Choroid plexus epithelial cell (primary cell): ENCODE measurements at places on chromosomes 13 and 19.
A peak's percentile ranks its signal among the peaks of the same experiment; 100 is the strongest.

- DNase-seq: peak; percentile 75
Measured at GRCh38 chr13:46738055-46738454, 58.9 kb downstream of the ESD start.

DNA sequence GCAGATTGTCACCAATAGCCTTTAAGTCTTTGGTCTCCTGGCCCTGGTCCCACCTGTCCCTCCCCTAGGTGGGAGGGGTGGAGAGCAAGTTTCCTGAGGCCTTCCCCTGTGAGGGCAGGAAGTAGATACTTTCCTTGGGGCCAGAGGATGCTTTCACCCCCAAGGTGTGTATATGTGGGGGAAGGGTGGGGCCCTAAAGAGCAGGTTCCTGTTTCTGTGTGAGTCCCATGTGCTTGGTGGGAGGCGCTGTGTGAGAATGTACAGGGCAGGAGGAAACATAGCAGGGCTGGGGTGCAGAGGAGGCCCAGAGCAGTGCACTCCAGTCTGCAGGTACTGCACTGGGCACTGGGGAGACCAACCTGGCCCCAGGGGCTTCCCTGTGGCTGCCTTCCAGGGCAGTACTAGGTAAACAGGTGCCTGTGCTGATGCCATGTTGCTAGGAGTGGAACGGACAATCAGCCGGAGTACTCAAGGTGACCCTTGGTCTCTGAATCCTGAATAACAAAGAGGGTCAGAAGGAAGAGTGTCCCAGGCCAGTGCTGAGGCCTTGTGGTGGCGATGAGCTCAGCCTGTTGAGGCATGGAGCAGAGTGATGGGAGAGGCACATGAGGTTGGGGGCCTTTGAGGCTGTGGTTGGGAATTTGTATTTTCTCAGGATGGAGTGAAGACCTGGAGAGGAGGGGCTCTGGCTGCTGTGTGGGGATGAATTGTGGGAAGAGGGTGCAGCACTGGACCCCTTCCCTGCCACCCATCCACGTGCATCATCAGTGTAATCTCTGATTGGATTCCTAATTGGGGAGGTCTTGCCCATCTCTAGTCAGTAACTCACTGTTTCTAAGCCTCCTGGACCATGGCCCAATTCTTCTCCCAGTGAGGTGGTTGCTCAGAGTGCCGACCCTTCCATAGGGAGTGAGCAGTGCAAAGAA lies 5.1 kb downstream of the EGLN2 start:
- DNase-seq: no peak

DNA sequence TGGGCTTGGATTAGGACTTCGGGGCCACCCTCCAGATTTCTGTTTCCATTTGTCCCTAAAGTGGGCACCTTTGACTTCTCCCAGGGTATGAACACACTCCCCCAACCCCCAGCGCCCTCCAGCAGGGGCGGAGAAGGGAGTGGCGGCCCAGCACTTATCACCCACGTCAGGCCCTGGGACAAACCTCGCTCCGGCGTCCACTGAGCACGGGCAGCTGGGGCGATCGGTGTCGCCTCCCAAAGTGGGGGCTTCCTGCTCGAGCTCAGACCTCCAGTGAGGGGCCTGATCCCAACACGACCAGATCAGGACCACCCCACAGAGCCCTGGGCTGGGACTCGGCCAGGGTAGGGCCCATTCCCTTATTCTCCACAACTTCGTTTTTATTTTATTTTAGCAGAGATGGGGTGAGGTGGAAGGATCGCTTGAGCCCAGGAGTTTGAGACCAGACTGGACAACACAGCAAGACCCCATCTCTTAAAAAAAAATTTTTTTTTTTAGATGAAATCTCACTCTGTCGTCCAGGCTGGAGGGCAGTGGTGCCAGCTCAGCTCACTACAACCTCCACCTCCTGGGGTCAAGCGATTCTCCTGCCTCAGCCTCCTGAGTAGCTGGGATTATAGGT lies 3.7 kb upstream of the TCF3 start:
- DNase-seq: no peak

GRCh38 chr19:51647318-51647717 lies 693 bp upstream of the SIGLEC14 start:
- DNase-seq: no peak

GRCh38 chr19:47422417-47423163 lies 3.3 kb upstream of the MEIS3 start:
- DNase-seq: no peak

DNA sequence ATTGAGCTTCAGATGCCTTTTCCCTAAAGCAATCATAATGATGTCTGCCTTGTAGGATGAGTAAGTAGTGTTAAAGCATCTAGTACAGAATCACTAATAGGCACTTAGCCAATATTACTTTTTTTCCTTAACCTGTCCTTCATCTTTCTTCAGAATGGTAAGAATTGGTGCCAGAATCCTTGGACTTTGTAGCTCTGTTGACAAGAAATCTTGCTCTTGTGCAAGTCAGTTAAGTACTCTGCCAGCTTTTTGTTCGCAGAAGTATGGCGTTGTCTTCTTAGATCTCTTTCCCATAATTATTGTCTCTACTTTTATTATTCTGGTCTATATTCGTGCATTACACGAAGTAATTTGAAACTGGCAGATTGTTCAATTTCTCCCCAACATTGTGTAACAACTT lies 554.5 kb downstream of the PCDH9 start:
- peak; percentile 57 for DNase-seq

- peak; percentile 96 for DNase-seq
Measured at GRCh38 chr19:45154064-45154827, 6.5 kb downstream of the NKPD1 start.

DNA sequence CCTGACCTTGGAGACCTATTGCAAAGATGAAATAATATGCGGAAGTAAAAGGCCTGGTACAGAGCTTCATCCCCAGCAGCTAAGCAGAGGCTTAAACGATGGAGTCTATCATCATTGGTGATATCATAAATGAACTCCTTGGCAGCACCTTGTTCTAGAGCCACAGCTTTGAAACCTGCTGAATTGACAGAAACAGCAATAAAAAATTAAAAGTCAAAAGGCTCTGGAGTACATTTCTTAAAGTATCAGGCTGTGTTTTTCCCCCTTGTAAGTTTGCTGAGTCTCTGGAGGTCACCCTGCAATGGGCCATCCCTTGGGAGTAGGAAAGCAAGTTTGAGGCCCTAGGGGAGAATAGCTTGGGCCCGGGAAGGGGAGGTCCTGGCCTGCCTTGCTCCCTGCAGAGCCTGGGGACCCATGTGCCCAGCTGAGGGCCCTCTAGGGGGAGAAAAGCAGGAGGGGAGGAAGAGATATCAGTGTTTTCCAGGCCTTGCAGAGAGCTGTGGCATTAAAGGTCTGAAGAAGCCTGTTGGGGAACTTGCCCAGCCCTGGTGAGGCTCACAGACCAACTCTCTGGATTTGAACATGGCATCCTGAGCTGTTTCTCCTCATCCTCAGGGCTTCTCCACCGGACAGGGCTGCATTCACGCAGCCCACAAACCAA lies 416.1 kb downstream of the ZNF536 start:
- no peak for DNase-seq

DNA sequence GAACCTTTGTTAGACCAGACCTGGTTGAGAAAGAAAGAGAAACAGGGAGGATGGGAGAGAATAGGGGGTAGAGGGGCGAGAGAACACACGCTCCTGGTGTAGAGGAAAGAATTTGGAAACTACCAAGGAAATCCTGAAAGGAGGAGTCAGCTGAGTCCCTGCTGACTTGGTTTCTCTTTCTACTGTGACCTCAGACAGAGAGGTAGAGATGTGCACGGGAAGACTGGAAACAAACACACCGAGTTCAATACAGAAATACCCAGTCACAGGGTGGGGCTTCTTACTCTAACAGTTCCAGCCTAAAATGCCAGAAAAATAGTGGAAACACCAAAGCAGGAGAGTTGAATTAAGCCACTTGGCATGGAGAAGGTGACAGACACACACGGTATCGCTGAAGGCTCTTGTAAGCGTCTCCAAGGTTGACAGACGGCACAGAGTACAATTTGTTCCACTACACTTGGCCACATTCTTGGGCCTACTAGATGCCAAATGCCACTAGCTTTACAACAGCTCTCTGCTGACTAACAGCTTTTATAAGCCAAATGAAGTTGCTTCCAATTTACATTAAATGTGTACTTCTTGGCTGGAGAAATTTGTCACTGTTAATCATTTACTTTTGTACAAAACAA lies 28.1 kb downstream of the LATS2 start:
- DNase-seq: peak; percentile 63

DNA sequence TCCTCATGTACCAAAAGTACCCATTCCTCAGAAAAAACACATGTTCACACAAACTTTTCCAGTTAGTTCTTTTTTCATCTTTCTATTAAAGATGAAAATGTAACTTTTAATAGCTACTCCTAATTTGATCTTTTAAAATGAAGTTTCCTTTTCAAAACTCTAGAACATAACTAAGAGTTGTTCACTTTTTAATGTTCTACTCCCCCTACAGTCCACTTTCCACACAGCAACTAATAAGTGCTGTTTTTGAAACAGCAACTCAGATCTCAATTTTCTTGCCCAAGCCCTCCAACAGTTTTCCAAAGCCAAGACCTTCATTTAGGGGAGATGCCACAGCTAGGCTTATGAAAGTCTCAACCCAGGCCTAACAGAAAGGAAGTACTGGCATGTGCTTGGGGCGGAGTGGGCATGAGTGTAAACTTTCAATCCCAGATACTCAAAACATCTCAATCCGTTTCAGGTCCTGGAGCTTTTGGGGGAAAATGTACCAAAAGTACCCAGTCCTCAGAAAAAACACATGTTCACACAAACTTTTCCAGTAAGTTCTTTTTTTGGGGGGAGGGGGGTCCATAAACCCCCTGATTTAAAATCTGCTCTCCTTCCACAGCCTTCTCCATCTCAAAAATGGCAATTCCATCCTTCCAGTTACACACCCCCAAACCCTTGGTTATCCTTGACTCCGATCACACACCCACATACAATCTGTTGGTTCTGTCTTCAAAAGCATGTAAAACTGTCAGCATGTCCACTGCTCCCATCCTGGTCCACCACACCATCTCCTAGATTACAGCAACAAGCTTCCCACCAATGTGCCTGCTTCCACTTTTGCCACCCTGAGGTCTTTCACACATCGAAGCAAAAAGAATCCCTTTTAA lies 2.0 kb downstream of the FBL start:
- DNase-seq: peak; percentile 75

DNA sequence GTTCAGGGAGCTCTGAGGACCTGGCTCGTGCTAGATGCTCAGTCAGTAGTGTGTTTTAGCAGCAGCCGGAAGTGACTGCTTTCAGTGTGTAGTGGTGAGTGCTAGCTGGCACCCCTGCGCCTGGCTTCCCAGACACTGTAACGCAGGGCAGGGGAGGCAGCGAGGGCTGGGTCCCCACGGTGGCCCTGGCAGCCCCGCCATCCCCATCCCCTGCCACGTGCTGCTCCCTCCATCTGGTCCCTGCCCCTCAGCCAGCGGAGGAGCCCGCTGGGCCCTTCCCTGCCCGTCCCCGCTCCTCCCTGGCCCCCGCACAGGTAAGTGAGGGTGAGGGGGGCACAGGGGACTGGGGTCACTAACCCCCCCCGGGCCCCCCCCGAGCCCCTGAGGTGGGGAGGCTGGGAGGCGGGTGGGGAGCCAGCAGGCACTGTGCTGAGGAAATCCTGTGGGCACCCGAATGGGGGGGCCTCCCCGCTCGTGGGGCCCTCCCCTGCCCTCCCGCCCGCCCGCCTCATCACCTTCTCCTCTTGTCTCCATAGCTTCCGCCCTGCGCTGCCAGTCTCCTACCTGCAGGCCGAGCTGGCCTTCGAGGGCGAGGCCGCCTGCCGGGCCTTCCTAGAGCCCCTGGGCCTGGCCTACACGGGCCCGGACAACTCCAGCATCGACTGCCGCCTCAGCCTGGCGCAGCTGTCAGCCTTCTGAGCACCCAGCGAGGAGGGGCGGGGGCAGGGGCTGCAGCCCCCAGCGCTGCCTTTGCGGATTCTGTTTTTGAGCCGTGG lies 3.2 kb downstream of the LENG9 start:
- no peak for DNase-seq
